HEK293T (cell line): ENCODE measurements at places on chromosomes 16 and 17.

DNA sequence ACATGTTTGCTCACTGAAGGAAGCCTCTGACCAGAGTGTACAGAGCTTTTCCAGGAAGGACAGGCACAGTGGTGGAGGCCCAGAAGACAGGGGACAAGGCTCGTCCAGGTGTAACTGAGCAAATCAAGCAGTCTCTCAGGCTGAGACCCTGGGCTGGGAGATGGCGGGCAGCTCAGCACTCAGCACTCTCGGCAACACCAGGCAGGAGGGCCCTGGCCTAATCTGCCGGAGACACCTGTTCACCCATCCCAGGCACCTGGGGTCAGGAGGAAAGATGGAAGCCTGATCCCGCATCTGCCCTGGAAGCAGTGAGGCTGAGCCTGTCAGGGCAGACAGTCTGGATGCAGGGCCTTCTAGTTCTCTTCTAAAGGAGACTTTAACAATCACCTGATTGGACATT is 4.8 kb downstream of the RASL10B start:
- DNase-seq = no peak

GRCh38 chr16:47467501-47467900 is 6.4 kb downstream of the PHKB start:
- DNase-seq = no peak

- no peak for DNase-seq
Observed at GRCh38 chr17:66002812-66003211, 189.1 kb downstream of the CEP112 start.

- no peak for DNase-seq
Observed at GRCh38 chr16:58654560-58655214, 25.1 kb upstream of the CNOT1 start.

- DNase-seq = no peak
Observed at GRCh38 chr16:30778549-30779244, 8.3 kb downstream of the ZNF629 start.

DNA sequence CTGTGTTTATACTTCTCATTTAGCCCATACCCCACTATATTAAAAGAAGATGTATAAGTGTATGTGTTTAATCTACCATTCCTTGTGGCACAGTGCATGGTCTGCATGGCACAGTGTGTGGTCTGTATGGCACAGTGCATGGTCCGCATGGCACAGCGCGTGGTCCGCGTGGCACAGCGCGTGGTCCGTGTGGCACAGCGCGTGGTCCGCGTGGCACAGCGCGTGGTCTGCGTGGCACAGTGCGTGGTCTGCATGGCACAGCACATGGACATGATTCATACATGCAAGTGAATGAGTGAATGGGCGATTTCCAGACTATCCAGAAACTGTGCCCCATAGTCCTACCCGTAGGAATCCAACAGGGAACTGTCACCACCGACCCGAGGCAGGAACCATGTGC is 632.6 kb downstream of the MAF start:
- no peak for DNase-seq

DNA sequence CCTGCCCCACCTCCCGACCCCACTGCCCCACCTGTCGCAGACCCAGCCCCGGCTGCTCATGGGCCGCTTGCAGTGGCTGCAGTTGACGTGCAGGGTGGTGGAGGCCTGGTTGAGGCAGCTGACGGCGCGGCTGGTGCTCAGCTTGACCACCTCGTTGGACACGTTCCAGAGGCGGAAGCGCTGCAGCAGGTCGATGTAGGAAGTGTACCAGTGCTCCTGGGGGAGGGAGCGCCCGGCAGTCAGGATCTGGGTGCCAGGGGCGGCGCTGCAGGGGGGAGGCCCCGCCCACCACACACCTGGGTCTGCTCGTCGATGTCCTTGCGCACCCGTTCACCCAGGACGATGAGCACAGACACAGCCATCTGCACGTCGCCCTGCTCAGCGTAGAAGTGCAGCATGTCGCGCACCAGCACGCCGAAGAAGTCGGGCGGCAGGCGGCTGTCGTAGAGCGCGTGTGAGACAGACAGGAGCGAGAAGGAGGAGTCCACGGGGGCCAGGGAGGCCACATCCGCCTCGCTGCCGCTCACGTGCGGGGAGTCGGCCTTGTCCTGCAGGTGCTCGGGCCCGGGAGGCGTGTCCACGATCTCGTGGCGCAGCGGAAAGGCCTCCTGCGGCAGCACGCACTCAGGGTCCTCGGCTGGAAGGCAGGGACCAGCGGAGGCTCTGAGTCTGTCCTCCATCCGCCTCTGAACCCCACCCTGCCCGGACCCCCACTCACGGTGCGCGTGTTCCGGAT is 995 bp upstream of the JMJD8 start:
- DNase-seq = no peak

GRCh38 chr17:39231591-39232551 is 6.1 kb upstream of the STAC2 start:
- peak; percentile 63 for DNase-seq

- peak; percentile 35 for DNase-seq
Observed at GRCh38 chr17:80891397-80892018, 100.1 kb upstream of the CHMP6 start.

DNA sequence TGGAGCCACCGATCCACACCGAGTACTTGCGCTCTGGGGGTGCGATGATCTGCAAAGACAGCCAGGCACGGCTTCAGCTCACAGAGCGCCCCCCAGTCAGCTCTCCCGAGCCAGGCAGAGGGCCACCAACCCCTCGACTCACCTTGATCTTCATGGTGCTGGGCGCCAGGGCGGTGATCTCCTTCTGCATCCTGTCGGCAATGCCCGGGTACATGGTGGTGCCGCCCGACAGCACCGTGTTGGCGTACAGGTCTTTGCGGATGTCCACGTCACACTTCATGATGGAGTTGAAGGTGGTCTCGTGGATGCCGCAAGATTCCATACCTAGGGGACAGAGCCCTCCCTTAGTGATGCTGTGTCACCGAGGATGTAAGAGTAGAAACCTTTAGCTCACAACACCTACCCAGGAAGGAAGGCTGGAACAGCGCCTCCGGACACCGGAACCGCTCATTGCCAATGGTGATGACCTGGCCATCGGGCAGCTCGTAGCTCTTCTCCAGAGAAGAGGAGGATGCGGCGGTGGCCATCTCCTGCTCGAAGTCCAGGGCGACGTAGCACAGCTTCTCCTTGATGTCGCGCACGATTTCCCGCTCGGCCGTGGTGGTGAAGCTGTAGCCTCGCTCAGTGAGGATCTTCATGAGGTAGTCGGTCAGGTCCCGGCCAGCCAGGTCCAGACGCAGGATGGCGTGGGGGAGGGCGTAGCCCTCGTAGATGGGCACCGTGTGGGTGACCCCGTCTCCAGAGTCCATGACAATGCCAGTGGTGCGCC is 1.6 kb downstream of the ACTG1 start:
- no peak for DNase-seq

GRCh38 chr17:76281573-76282371 is 16.6 kb downstream of the UBALD2 start:
- DNase-seq = no peak

- DNase-seq = no peak
Observed at GRCh38 chr17:11795906-11796305, 197.6 kb downstream of the DNAH9 start.

DNA sequence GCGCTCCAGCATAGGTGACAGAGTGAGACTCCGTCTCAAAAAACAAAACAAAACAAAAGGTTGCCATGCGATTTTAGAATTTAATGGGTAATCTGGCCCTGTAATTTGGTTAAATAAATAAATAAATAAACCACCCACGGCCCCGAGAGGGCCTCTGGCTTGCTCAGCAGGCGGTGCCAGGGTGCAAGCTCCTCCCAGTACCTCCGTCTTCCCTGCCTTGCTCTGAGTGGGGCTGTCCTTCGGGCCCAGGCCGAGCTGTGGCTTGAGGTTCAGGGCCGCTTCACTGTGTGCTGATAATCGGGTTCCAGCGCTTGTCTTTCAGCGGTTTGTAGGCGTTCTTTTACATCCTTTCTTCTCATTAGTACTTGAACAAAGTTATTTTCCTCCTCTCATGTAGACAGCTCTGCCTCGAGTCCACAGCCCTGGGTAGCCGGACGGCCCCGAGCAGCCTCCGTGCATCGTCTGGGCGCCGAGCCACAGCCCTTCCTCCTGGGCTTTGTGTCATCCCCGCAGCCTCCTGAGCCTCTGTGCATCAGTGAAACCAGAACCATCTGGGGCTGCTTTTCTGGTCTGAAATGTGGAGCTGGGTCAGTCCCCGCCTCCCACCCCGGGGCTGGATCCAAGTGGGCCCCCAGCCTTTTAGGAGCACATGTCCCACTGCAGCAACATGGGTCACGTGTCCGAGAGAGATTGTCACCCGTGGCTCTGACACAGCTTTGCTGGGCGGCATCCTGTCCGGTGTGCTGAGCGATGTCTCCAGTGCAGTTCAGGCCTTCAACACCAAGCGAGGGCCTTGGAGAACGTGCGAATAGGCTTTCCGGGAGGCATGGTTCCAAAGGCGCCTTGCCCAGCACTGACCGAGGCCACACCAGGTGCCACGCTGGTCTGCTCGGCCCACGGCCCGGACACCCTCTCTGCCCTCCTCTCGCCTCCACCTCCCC is 157.4 kb upstream of the CHMP6 start:
- no peak for DNase-seq

DNA sequence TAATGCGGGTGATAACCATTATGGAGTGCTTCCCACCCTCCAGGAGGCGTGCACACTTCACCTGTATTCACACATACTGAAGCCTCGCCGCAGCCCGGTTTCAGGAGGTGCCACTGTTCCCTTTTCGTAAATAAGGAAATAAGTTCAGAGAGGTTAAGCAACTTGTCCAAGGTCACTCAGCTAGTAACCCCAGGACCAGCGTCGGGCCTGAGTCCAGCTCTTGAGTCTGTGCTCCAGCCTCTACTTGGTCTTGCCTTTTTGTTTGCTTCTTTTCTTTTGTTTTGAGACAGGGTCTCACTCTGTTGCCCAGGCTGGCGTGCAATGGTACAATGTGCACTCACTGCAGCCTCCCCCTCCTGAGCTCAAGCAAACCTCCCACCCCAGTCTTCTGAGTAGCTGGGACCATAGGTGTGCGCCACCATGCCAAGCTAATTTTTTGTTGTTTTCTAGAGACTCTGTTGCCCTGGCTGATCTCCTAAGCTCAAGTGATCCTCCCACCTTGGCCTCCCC is 63.5 kb upstream of the CIBAR2 start:
- no peak for DNase-seq

DNA sequence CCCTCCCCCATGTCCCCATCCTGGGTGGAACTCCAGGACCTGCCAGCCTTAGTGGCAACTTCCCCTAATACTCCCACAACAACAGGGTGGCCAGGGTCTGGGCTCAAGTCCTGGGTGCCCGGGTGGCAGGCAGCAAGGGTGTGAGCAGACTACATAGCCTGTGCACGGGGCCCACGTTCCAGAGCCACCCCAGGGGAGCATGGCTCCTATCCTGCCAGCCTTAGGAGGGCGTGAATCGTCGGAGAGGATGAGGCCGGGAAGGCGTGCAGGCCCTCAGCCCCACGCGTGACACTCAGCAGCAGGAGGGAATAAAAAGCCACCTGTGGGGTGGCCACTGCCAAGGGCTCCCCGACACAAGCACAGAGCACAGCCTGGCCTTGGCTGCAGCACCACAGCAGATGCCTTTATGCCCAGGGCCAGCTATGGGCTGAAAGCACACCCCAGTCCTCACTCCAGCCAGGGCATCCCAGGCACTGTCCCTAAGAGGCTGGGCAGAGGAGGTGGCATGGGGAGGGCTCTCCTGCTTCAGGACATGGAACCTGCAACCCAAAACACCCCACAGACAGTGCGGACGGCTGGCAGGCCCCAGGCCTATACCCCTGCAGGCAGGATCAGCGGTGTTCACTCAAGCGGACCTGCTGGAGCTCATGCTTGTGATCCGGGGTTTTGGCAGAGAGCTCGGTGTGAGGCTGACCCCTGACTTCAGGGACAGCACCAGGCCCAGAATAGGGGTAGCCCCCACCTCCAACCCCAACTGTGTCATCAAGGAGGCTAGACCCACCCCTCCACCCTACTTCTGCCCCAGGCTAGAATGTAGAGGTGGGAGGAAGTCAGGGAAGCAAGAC is 2.7 kb downstream of the BCAR1 start:
- DNase-seq = no peak

- no peak for DNase-seq
Observed at GRCh38 chr16:3088450-3088849, 10.6 kb downstream of the ZSCAN10 start.

GRCh38 chr17:68368387-68368786 is 77.1 kb downstream of the ARSG start:
- no peak for DNase-seq

- DNase-seq = no peak
Observed at GRCh38 chr16:14196011-14196410, 124.9 kb downstream of the MRTFB start.

DNA sequence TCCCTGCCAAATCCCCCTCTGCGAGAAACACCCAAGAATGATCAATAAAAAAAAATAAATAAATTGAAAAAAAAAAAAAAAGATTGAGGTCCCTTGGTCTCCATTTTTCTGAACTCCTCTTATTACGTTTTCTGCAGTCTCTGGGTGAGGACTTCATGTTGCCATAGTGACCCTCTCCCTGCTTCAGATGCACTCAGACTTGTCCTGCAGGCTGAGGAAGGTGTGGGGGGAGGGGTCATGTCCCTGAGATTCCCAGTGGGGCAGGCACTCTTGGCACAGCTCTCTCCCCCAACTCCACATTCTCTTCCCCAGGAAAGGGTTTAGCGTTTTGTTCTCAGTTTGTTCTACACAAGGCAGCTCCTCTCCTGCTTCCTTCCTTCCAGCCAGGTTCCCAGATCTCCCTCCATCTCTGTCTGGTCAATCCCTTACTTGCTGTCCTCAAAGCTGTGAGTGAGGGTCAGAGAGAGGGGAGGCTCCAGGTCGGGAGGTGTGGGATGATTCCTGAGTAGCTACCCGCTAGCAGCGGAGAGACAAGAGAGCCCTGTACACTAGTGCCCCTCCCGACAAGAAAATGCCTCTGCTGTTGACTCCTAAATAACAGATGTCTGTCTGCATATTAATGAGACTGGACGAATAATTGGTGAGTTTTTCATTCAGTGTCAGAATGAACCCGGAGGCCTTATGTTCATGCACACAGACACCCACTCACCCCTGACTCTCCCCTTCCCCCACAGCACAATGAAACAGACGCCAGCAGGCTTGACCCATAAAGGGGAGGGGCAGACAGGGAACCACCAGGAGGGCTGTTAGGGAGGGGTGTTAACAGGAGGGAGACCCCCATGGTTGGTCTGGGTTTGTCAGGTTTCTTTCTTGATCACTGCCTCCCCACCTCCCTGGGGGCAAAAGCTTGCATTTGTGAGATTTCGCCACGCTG is 9.2 kb downstream of the RND2 start:
- DNase-seq = no peak

DNA sequence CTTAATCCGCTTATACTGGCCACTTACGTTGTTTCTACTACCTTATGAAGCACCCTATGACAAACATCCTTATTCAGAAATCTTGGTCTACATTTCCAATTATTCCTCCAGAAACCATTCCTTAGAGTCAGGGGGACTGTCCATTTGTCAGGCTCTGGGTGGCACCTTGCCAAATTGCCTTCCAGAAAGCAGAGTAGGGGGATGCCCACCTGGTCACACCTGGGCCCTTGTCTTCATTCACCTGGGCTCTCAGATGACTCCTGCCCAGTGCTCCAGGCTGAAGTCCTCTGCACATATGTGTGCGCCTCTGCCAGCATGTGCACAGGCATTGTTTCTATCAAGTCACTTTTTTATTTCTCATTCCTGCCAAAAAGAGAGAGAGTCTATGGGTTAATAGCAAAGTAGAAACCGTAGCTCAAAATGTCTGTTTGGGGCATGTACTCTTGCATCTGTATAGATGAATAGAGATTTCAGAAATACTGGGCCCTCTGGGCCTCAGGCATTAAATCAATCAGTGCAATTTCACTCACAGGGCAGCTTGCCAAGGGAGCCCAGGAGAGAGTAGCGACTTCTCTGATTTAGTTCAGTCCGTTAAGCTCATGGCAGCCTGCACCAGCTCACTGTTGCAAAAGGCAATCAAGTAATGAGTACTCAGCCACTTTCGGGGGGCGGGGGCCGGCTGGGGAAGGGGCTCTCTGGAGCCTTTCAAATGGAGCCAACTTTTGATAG is 104.7 kb downstream of the SOCS1 start:
- no peak for DNase-seq
